NCI-H1092 (cell line): ENCODE measurements at places on chromosomes 5 and 9.

DNA sequence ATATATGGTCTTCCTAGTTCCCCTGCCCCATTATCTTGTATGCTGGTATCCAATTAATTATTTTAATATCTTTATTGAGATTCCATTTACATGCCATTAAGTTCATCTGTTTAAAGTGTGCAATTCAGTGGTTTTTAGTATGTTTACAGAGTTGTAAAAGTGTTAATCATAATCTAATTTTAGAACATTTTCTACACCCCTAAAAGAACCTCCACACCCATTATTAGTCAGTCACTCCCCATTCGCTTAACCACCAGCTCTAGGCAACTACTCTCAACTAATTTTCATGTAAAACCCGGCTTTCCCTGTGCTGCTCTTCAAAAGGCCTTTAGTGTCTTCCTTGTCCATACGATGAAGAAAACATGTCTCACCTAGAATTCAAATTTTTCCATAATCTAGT is 20.8 kb upstream of the CAVIN4 start:
- DNase-seq: no peak

DNA sequence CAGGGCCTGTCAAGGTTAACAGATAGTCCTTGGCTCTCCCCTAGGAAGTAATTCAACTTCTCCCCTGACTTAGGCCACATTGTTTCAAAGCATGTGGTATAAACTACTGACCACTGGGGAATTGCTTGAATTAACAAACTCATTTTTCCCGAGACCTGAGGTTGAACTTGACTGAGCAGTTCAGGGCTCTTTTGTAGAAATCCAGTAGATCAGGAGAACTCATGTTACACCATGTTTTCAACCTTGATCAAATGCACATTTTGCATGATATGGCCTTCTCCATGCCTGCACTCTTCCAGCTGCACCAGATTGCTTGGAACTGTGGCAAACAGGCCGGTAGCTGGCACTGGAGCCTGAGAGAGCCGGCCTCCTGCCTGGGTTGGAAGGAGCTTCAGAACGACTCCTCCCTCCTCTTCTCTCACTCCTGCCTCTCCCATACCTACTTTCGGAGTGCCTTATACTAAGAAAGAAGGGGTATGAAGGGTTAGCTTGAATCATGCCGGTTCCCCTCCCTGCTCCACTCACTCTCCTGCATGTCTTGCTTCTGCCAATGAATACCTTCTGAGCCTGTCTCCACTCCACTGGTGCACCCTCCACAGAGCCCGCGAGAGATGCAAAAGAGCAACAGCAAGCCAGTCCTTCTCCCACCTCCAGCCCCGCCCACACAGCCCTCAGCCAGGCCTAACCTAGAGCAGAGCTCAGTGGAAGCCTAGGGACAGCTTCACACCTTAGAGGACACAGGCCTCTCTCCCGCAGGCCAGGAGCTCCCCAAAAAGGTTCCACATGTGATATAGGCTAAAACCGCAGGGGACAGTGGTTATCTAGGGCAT is 159.4 kb downstream of the MACROH2A1 start:
- DNase-seq: no peak

DNA sequence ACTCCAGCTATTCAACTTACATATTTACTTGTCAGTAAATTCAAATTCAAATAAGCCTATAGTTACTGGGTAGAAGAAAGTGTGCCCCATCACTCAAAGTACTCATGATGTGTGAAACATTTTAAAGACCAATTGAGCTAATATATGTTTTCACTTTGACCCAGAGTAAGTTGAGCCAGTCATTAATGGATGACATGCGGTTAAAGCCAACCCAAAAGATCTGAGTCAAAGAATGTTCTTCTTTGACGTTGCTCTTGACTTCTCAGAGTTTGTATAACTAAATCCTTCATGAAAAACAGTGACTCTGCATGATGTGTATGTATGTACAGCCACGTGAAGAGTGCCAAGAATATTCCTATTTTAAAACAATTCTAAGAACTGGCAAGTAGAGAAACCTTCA is 237.4 kb downstream of the NR2F1-AS1 start:
- DNase-seq: no peak

GRCh38 chr5:18652404-18653215 is 1018.4 kb downstream of the TAF11L14 start:
- no peak for DNase-seq

DNA sequence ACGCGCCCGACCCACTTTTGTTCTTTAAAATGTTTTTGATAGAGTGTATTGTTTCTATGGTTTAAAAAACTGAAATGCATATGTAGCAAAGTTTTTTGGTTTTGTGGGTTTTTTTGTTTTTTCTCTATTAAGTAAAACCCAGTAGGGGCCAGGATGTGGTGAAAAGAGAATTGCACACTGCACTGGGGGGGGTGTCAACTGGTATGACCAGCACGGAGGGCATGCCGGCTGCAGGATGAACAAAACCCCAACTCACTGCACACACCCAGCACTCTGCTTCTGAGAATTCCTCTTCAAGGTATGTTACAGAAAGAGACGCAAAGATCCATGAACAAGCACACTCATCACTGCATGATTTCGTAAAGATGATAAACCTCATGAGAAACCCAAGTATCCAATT is 75.0 kb downstream of the STK10 start:
- no peak for DNase-seq

DNA sequence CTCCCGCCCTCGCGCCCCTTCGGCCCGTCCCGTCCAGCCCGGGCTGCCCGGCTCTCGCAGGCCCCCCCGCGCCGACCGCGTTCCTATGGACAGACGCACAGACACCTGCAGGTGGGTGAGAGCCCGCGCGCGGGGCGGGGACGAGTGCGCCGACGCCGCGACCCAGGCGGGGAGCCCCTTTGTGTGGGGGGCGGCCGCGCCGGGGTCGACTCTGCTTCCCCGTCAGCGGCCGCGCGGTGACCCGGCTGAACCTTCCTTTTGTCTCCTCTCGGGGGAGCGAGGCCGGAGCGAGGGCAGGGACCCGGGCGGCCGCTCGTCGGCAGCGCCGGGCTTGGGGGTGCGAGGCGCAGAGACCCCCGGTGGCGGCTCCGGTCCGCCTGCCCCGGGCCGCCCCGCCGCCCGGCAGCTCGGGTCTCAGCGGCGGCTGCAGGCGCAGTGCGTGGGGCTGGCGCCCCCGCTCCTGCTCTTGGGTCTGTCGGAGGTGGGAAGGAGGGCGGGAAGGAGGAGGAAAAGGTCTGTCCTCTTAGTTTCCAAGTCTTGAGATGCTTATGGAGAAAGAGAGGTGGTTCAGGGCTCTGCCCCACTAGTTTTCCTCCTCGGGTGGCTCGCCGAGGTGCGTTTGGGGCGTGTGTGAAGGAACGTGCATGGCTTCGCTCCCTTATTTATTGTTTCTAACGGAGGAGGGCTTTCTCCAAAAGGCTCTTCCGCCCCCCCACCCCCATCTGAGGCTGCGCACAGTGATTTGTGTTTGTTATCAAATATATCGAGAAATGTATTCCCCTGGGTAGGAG is 576 bp downstream of the KIAA1958 start:
- peak; percentile 20 for DNase-seq
